Omental fat pad (tissue), 4 donors: ENCODE measurements at places on chromosomes 12 and 14. TPM values are rescaled to one million over a fixed set of nuclear protein-coding genes. Genes with fewer than 3 reads are reported as not detected.

TAS2R9 gene
- total RNA-seq = not detected

ZNF385A gene
- 33.0 TPM for total RNA-seq

BMAL2 gene
- 5.6 TPM for total RNA-seq

MED6 gene
- 25.8 TPM for total RNA-seq

CAPZA3 gene
- total RNA-seq = not detected

MDGA2 gene
- 0.16 TPM for total RNA-seq

SAMD4A gene
- total RNA-seq = 116 TPM

ESR2 gene
- 1.6 TPM for total RNA-seq
